ENCODE measurements at places on chromosomes 11 and 22. TPM values are rescaled to one million over a fixed set of nuclear protein-coding genes. Genes with fewer than 3 reads are reported as not detected.

DNA sequence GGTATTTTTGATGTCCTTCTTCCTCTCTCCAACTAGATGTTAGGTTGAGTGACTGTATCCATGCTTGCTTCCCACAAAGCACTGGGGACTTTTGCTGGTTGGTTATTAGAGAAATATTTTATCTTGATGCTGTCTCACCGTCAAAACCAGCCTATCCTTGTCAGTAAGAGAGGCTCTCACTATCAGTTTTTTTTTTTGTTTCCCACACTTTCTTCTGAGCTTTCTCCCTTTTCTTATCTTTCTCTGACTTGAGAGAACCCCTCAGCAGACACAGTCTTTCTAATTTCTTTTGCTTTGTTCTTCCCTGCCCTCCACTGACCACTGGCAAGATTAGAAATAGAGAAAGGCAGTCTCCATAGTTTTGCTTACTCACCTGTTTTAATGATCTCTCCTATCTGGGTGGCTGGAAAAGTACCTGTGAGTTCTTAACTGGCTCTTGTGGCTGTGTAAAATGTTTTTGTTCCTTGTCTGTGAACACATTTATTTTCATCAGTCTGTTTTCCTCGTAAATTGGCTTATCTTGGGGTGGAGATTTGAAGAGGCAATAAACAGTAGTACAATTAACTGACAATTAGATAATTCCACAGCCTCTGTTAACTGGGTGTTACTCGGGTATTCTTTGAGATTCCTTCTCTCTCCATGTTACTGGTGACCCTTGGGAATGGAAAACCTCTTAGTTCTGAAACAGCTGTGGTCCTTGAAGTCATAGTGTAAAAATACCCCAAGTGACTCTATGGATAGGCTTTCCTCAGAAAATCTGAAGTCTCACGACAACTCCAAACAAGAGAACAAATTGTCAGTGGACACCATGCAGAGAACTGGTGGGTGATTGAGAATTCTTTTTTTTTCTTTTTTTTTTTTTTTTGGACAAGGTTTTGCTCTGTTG, at the start of gene NXPE1:
NXPE1 (minus strand) TSS at position 457 of the 886 bp plus-strand sequence. CDS start 8,680 bp downstream, outside the sequence.
- no peak for DNase-seq

DNA sequence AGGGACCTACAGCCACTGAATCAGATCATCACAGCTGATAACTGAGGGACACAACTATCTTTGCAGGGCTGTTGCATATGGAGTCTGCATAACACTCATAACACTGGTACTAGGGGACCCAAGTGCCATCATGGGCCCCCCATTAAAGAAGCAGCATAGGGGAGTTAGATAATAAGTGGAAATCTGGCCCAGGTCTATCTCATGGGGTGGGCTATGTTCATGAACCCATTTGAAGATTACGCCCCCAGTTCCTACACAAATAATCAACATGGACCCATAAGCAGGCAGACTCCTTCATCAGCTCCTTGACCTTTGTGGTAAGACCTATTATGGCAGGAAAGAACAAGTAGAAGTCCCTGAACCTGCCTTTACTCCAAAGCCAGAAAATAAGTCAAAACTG, 48.8 kb downstream of the ASCL2 start:
- DNase-seq = no peak

- no peak for DNase-seq
Measured at GRCh38 chr11:65793625-65794400, 7.0 kb downstream of the OVOL1 start.

DNA sequence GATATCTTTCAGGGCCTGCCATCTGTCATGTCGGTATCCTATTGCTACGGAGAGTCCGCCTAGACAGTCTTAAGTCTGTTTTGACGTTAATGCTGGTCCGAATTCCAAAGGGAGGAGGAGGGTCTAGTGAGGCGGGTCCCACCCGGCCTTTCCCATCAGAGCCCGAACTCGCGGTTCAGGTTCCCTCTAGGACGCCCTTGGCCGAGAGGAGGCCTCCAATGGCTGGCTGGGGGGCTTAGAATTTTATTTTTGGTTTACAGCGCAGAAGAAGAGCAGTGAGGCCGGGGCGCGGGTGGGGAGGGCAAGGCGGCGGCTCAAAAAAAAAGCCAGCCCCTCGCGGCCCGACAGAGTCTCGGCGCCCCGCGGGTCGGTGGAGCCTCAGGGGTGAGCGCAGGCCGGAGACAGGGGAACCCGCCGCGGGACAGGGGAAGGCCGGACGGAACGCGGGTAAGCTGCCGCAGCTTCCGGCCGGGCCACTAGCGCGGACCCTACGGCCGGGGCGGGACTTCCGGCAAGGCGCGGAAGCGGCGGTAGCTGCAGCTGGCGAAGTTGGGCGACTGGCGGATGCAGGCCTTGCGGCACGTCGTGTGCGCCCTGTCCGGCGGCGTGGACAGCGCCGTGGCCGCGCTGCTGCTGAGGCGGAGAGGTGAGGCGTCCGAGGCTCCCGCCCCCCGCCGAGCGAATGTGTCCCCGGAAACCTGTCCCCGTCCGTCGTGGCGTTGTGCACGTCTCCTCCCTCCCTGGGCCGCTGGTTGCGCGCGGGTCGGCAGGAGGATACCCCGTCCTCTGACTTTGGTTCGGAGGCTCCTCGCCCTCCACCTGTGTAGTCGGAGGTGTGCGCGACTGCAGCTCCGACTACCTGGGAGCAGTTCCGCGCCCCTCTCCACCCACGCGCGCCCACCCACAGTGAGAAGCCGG, at the start of gene TRMU:
TRMU (plus strand) TSS at position 514 of the 918 bp plus-strand sequence; CDS start at position 565, 51 bp downstream.
- peak; percentile 74 for DNase-seq

DNA sequence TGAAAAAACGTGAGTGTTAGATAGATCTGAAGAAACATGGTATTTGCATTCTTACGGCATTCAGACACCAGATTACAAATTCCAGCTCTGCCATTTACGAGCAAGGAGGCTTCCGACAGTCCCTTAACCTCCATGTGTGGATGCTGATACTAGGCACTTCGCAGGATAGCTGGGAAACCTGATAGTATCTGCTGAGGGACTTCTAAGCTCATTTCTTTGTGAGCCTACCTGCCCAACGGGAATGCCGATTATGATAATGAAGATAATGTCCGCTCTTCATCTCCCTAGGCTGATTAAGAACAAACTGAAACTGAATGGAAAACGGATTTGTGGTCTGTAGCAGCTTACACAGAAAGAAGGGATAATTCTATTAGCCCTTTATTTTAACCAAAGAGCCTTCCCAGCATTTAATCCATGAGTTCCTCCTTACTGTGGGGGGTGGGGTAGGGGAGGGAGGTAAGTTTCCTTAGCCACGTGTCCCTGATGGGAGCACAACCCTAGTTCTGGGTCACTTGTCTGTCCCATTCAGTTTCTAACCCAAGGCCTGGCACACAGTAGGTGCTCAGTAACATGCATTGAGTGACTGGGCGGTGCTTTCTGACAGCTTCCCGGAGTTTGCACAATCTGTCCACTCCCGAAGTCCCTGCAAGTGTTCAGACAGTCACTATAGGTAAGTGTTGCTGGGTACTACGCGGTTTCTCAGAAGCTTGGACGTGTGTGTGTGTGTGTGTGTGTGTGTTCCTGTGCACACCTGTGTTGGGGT, 39.2 kb downstream of the CD6 start:
- DNase-seq = no peak

DNA sequence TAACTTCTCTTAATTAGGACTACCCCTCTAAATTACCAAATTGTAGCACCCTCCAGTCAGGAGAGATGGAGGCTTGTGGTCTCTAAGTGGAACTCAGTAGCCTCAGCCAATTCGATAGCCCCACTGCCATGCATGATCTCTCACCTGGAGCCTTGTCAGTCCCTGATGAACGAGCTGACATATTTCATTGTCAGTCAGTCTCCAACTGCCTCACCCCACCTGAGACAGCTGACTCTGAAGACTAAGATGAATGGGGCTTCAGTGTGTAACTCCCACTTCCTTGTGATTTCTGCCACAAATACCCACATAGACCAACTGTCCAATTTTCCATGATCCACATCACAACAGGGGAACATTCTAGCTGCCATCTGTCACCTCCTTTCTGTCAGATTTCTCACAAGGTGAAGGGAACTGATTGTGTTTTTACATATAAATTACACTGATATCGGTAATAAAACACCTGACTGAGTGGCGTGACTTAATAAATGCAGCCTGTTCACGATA, 206.5 kb downstream of the FAM181B start:
- no peak for DNase-seq

DNA sequence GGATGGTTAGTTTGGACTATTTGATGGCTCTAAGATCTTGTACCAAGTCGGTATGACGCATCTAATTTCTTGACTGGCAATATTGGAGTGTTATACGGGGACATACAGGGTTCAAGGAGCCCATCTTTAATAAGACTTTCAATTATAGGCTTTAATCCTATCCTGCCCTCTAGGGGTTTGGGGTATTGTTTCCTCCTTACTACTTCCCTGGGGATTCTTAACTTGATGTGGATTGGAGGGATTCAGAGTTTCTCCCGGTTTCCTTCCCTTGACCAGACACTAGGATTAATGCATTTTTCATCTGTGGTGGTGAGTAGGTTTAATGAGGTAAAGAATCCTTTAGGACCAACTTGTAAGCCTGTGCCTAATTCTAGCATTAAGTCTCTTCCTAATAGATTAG, 18.8 kb downstream of the CYP2D6 start:
- no peak for DNase-seq

- DNase-seq = no peak
Measured at GRCh38 chr11:96035031-96035739, 111.3 kb upstream of the MTMR2 start.

DNA sequence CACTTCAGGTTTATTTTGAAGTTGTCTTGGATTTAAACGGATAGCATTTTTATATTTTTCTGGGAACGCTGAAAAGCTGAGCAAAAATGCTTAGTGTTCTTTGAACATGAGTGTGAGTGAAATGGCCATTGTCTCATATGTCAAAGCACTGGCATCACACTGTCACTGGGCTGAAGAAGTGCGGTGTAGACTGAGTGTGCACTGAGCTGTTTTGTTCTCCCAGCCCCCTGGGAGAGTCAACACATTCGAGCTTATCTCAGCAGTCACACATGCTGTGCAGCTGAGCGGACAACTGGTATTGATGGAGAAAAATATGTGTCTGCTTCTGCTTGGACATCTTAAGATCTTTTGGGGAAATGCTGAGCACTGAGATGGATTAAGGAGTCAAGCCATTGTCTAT, 90.8 kb downstream of the TECTA start:
- DNase-seq = no peak

- no peak for DNase-seq
Measured at GRCh38 chr11:127471662-127472061, 471.1 kb upstream of the KIRREL3 start.

GRCh38 chr11:134724779-134725140, 312.7 kb upstream of the B3GAT1 start:
- no peak for DNase-seq

DNA sequence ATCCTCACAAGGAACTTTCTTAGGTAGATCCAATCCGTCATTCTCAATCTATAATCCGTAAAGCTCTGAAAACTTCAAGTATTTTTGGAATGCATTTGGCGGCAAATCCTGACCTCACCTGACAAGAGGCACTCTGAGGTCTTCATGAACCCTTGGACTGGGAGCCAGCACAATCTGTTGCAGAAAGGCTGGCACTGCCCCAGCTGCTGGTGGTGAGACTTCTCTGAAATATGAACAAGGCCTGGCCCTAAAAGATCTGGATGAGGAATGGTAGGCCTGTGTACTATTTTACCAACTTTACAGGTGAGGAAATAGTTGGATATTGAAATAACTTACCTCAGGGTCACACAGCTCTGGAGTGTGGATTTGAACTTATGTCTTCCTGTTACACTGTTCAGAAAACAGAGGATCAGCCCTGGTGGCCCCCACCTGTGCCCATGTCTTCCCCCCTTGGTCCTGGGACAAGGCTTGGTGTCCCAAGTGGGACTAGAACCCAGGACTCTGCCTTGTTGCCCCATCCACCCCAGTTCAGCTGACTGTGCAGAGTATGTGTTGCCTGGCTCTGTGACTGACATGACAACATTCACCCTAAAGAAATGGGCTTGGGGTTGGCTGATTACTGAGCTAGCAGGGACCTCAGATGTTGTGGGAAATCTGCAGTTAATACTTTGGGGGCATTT, 471.4 kb downstream of the MN1 start:
- DNase-seq = no peak

GRCh38 chr11:100459811-100460210, 227.3 kb upstream of the ARHGAP42 start:
- DNase-seq = no peak

PDE2A gene
- total RNA-seq = 4.6 TPM

DERL3 gene
- total RNA-seq = 0.49 TPM

CD3G gene
- total RNA-seq = not detected

MGAT3 gene
- total RNA-seq = not detected

All from M059J (cell line).